Stimulated activated CD4-positive, alpha-beta T cell treated with anti-CD3 and anti-CD28 coated beads, Interleukin-4, amount 100 ng/mL, for 48 hours (primary cell): ENCODE measurements at places on chromosomes 2 and 18.

DNA sequence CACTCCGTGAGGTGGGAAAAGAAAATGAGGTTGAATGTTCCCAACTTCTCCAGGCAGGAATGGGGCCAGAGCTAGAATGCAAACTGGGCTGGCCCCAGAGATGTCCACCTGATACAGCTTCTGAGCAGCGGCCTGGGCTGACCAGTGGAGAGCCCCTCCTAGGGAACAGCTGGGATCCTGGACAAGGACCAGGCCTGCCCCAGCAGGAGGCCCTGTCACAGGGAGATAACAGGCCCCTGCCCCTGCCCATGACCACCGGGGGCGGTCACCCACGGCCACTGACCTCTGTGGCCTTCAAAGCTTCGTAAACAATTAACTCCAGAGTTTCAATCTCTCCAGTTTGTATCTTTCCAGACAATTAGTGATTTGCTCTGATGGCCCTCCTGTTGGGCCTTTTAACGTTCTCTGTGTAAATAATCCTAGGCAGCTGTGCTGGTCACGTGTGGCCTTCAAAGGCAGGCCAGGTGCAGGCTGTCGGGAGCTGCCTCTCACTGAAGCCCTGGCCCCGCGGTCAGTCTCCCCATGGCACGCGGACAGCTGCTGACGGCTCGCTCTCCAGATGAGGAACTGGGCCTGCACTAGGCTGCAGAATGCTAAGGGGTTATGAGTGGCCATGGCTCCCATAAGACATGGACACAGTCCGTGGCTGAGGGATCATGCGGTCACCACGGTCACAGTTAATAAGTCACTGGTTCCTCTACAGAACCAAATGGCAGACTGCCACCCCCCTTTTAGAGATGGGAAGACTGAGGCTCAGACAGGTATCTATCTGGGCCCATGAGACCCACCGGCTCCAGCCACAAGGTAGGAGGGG is 9.2 kb downstream of the HS6ST1 start:
- DNase-seq, result no peak

DNA sequence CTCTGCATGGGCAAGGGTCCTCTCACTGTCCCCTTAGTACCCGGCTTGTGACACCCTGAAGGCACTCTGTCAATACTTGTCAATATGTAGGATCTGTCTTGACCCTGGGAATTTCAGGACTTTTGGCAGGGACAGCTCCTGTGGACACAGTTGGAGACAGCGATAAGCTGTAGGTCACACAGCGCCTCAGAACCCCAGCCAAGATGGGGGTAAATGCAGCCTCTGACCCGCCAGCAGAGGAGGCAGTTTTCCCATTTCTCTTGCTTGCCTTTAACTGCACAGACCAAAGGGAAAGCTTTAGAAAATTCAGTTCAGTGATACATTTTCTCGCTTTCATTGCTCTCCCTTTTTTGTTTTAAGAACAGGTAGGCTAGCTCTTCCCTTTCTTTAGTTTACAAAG is 54.8 kb upstream of the KLHL29 start:
- DNase-seq, result no peak

GRCh38 chr2:172562298-172562697 is 6.4 kb downstream of the PDK1 start:
- DNase-seq, result no peak

- DNase-seq, result no peak
These were observed 66.2 kb downstream of the ACVR2A start for GRCh38 chr2:147910990-147911473.

DNA sequence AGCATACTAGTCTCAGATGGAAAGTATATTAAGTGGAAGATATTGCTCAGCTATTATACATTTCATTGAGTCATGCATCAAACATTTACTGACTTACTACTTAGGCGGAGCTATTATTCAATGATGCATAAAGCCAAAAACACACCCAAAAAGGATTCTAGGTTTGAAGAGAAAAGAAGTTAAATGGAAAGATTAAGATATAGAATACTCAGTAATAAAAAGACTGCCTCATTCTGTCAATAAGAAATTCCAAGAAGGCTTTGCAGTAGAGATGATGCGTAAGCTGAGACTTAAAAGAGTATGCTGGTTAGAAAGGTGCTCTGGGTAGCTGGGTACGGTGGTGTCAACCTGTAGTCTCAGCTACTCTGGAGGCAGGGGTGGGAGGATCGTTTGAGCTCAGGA is 27.6 kb downstream of the STK17B start:
- DNase-seq, result no peak

GRCh38 chr2:120482334-120482733 is 136.4 kb downstream of the INHBB start:
- no peak for DNase-seq

- no peak for DNase-seq
These were observed 355.2 kb downstream of the PARD3B start for GRCh38 chr2:204900487-204900886.

DNA sequence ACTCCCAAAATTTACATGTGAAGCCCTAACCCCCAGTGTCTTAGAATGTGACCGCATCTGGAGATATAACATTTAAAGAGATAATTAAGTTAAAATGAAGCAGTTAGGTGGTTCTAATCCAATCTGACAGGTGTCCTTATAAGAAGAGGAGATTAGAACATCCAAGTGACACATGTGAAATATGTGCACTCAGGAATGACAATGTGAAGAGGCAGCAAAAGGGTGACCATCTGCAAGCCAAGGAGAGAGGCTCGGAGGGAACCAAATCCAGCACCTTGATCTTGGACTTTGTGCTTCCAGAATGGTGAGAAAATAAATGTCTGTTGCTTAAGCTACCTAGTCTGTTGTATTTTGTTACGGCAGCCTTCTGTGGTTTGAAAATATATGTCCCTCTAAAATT is 165.4 kb downstream of the FIGN start:
- no peak for DNase-seq

DNA sequence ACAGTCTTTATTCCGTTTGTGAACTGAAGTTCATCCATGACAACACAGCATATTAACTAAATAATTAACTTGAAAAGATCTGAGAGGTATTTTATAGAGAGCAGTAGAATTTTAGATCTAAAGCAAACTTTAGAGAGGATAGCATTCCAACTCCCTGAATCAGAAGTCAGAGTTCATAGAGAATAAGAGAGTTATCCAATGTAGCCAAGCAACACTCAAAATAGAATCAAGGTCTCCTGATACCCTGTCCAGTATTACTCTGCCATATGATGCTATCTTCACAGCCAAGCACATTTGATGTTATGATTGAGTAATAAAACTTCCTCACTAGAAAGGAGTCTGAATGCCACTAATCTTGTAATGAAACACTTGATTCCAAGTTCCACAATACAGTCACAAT is 55.5 kb downstream of the RIT2 start:
- no peak for DNase-seq
